Nephron progenitor cell (in vitro differentiated cells): ENCODE measurements at places on chromosomes 13 and 19.
A peak's percentile ranks its signal among the peaks of the same experiment; 100 is the strongest.

DNA sequence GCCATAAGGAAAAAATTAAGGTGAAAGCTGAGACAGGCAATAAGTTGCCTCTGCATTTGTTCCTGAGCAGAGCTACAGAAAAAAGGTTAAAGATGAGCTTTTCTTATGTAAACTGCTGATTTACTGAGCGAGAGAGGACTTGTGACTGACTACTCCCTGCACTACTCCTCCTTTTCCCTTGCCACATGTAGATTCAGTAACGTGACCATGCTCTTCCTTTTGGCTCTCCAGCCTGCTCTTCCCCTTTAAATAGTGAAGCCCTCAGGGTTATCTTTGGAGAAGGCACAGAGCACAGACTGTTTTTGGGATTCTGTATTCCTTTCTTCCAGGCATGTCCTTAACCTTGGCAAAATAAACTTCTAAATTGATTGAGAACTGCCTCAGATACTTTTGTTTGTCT lies 630.2 kb downstream of the UQCRFS1 start:
- DNase-seq, result no peak

GRCh38 chr13:99935772-99936171 lies 35.8 kb downstream of the ZIC5 start:
- no peak for DNase-seq

DNA sequence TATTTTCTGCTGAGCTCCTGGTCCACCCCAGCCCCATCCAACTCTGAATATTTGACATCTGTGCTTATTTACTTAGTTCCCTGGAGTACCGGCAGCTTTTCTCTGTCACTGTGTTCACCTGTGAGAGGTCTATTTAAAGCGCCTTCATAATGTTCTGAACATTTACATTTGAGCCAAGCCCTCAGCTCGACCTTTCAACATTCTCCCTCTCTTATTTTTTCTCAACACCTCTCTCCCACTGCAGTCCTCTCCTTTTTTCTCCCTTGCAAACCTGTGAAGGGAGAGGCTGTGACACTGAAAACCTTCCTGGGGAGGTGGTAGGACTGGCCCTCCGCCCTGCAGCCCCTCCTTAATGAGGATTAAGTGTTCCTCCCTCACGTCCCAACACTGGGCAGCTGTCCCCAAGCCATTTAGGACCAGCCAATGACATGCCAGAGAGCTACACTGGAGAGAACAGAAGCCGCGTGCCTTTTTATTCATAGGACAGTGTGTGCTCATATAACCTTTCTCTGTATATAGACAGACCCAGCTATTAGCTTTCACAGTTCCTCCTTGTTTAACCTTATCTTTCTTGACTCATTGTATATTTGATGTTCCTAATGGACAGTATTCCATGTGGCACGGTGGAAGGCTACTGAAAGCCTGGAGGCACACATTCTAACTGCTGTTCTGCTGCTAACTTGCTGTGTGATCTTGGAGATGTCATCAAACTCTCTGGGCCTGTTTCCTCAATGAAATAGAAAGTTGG lies 134.8 kb downstream of the NUFIP1 start:
- no peak for DNase-seq

DNA sequence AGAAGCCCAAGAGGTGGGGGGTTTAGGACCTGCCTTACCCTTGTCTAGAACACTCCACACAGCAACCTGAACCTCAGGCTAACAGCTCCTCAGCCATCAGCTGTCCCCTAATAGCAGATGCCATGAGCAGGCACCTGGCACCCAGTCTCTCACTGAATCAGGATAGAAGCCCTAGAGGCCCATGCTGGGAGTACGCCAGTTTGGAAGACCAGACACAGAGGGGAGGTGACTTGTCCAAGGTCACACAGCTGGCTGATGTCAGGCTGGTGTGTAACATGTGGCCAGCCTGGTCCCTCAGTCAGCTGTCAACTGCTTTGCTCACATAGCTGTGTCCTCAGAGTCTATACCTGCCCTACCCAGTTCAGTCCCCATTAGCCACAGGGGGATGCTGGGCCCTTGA lies 12.8 kb upstream of the SAMD1 start:
- DNase-seq, result no peak

DNA sequence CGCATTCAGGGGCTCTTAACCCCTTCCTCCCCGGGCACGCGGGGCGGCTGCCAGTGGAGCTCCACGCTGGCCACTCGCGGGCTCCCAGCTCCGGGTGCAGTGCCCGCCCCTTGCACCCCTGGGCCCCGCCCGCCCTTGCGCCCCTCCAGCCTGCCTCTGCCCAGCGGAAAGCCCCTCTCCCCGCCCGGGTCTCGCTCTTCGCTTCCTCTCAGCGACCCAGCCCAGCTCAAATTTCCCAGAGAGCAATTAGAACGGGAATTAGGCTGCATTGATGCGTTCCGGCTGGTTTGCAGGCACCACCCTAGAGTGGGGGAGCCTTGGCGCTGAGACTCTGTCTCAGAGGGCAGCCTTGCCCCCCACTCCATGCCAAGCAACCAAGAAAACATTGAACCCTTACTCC lies 1.8 kb upstream of the GSX1 start:
- peak; percentile 34 for DNase-seq

DNA sequence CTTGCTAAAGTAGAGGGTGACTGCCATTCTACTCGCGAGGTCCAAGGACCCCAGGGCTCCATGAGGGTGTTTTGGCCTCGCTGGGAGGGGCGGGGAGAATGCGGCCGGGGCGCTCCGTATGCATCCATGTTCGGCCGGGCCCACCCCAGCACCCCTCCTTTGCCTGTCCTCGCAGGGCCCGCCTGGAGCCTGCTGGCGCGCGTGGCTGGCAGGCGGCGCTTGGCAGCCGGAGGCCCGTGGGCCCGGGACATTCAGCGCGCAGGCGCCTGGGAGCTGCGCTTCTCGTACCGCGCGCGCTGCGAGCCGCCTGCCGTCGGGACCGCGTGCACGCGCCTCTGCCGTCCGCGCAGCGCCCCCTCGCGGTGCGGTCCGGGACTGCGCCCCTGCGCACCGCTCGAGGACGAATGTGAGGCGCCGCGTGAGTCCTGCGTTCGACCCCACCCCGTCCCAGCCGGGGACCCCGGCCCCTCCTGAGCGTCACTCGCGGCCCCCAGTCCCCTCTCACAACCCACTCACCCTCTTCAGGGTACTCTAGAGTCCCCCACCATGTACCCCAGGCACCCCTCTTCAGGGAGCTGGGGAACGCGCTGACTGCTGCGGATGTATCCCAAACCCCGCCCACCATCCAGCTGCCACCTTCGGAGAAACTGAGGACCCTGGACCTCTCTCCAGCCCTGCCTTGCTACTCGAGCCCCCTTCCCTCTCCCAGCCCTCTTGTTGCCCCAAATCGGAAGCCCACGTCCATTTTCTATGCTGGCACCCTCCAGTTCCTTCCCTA lies 4.1 kb downstream of the DLL3 start:
- peak; percentile 84 for DNase-seq

DNA sequence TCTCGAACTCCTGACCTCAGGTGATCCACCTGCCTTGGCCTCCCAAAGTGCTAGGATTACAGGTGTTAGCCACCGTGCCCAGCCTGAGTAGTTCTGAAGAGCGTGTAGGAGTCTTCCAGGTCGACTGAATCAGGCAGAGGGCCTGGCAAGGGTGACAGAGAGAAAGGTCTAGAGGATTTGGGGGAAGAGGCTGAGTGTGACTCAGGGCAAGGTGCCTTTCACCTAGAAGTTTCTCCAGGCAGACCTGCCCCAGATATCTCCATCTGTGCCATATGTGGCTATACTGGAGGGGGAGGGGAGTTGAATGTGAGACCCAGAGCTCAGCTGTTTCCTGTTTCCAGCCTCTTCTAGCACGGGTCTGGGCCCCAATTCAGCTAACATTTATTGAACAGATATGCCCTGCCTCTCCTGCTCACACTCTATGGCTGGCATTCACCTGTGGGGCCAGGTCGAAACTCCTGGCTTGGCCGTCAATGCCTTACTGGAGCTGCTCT lies 1.3 kb downstream of the CCDC159 start:
- DNase-seq, result no peak

GRCh38 chr13:104357174-104357573 lies 1291.0 kb upstream of the SLC10A2 start:
- DNase-seq, result no peak

GRCh38 chr19:15935167-15935702 lies 906 bp upstream of the CYP4F11 start:
- DNase-seq, result no peak

DNA sequence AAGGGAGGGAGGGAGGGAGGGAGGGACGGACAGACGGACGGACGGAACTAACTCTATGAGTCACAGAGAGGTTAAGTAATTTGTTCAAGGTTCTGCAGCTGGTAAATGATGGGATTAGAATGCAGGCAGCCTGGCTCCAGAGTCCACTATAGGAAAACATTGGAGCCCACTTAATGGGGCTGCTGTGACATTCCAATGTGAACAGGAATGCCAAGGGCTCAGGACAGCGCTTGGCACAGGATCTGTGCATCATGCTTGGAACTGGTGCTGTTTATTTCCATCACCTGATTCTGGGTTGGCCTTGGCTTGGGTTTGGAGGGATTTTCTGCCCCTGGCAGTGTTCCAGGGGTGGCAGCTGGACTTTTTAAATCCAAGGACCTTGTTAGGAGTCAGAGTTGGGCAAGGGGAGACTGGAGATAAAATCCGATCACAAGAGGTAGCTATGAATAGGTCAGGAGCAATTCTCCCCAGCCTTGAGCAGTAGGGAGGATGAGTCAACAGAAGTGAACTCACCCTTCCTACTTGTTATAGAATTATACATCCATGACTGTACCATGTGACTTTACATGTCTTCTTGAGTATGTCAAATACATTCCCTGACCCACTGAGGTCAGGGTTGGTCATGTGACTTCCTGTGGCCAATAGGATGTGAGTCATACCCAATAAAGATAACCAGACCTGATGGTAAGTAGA lies 7.8 kb upstream of the HIF3A start:
- no peak for DNase-seq

DNA sequence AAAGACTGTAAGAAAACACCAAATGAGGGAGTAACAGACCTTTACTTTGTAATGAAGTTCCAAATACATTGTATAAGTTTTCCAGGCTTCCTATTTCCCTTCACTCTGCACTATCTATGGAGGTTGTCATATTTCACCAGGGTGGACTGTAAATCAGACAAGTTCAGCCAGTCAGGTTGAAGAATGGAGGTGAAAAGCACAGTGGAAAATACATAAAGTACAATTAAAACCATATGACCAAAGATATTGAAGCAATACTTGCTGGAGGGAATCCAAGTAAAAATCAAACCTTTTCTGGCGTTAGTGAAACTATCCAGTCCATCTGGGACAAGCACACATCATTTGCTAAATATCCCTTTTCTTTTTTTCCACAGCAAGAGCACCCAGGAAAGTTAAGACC lies 3.2 kb downstream of the LHFPL6 start:
- no peak for DNase-seq

- no peak for DNase-seq
These were observed 14.9 kb downstream of the POP4 start for GRCh38 chr19:29620931-29621351.

DNA sequence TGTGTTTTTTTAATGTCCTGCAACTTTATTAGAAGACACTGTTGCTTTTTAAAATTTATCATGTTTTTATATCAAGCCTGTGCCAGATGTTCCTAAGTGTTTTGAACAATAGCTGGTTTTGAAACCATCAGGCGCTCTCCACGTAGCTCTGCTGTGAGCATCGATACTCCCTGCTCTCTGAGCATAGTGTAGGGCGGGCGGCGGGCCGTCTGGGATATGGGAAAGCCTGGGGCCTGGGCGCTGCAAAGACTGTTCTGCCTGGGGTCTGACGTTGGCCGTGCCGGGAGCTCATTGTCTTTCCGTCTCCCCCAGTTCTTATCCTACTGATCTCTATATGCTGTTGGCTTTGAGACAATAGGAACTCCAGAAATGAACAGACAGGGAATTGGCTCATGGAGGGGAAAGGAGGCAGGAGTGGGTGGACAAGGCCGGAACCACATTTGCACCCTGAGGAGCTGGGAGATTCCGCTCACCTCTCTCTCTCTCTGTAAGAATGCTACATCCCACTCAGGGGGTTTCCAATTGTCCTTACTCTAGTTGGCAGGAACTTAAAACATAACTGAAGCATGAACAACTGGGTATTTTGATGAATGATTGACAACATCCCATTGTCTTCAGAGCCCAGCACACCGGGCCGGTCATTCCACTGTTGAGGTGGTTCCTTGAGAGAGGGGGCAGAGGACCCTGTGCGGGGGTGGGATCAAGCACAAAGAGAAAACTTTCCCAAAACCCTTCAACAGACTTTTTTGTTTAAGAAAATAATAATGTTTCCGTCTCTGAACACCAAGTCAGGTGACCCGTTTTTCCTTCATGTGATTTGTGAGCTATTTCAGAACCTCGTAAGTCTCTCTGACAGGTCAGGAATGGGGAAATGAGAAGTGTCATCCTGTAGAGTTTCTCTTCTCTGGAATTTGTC lies 64.7 kb downstream of the COL4A2 start:
- DNase-seq, result no peak

- DNase-seq, result peak; percentile 61
These were observed at the start of gene ADM5 for GRCh38 chr19:49689133-49690078. ADM5 (plus strand) TSS chr19:49689594; CDS start chr19:49689838, 244 bp downstream.

- DNase-seq, result no peak
These were observed 813 bp upstream of the DMPK start for GRCh38 chr19:45782820-45783785.

GRCh38 chr19:12782174-12782423 lies 6.7 kb upstream of the HOOK2 start:
- DNase-seq, result no peak

- DNase-seq, result no peak
These were observed 149.3 kb downstream of the VWA8 start for GRCh38 chr13:41811588-41812021.

DNA sequence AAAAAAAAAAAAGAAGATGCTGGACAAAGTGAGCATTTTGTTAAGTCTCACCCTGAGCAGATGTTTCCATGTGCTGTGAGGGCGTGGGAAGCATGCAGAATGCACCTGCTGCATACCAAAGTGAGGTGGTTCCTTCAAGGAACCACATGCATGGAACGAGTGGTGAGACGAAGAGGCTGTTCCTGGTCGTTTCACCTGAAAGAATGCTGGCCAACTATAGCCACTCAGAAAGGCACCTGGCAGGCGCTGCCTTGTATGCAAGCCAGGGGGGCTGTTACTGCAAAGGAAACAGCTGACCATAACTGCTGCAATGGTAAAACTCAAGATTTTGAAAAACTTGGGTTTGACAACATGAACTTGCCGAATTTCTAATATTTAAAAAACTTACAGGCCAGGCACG lies 14.7 kb downstream of the MIER2 start:
- DNase-seq, result no peak

DNA sequence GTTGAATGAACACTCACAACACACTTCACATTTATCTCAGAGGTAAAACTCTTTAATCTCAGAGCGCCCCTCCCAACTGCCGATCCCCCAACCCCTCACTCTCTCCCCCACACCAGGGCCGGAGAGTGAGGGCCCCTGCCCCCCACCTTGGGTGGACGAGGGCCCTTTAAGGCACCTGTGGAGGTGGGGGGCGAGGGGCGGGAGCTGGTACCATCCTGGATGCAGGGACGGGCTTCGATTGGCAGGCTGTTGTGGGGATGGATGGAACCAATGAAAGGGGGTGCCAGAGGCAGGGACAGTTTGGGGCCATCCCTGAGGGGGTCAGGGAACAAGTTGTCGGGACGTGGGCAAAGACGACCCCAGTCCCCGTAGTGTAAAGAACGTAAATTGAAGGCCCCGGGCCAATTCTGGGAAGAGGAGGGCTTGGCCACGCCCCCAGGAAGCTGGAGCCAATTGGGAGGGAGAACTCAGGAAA lies 1.7 kb upstream of the PNKP start:
- peak; percentile 91 for DNase-seq
